ENCODE measurements at places on chromosomes 4 and X. TPM values are rescaled to one million over a fixed set of nuclear protein-coding genes. Genes with fewer than 3 reads are reported as not detected.

IGFBP7 gene
- total RNA-seq: not detected

UGT2B7 gene
- not detected for total RNA-seq

PF4V1 gene
- not detected for total RNA-seq

SPANXD gene
- total RNA-seq: not detected

TCEAL5 gene
- not detected for total RNA-seq

VGLL1 gene
- not detected for total RNA-seq

HSFX3 gene
- not detected for total RNA-seq

- peaks cover under 1% of the 10 kb centered on the region for H3K27me3 ChIP-seq
- no peak for DNase-seq
- H3K36me3 ChIP-seq: no peaks in the 10 kb centered on the region
Measured at GRCh38 chr4:17163156-17163771, 264.8 kb upstream of the LDB2 start.

DNA sequence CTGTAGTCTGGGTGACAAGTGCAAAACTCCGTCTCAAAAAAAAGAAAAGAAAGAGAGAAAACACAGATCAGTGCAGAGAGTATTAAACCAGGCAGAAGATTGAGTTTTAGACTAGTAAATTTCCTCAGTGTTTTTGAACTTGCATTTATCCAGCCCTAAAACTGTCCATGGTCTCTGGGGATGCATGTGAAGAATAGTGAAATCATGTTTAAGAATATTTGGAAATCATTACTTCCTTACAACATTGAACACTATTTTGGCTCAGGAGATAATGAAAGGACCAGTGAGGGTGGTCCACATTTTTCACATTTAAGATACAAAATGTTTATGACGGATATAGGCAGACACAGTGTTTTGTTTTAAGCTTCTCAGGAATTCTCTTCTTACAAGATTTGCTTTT lies 195.8 kb upstream of the RASGEF1B start:
- no peak overlapping the region for H3K27ac ChIP-seq
- no peaks in the 10 kb centered on the region for H3K4me1 ChIP-seq
- H3K27me3 ChIP-seq: peaks cover 2% of the 10 kb centered on the region
- no peaks in the 10 kb centered on the region for H3K36me3 ChIP-seq
- H3K4me3 ChIP-seq: no peak overlapping the region

- H3K27ac ChIP-seq: peak overlapping the region; percentile 10
- no peaks in the 10 kb centered on the region for H3K36me3 ChIP-seq
- no peak overlapping the region for H3K4me3 ChIP-seq
Measured at GRCh38 chr4:77827343-77827742, 8.2 kb upstream of the CNOT6L start.

GRCh38 chrX:107741404-107741790 lies 34.2 kb downstream of the TSC22D3 start:
- H3K4me3 ChIP-seq: peak overlapping the region; percentile 72
- peak overlapping the region; percentile 93 for H3K27ac ChIP-seq
- peaks cover 3% of the 10 kb centered on the region for H3K36me3 ChIP-seq
- DNase-seq: no peak

GRCh38 chr4:61201961-61202637 lies 2.0 kb downstream of the ADGRL3 start:
- peaks cover 1% of the 10 kb centered on the region for H3K4me1 ChIP-seq
- no peak overlapping the region for H3K4me3 ChIP-seq
- peaks cover 3% of the 10 kb centered on the region for H3K36me3 ChIP-seq
- peaks cover 48% of the 10 kb centered on the region for H3K27me3 ChIP-seq
- no peak overlapping the region for H3K27ac ChIP-seq

DNA sequence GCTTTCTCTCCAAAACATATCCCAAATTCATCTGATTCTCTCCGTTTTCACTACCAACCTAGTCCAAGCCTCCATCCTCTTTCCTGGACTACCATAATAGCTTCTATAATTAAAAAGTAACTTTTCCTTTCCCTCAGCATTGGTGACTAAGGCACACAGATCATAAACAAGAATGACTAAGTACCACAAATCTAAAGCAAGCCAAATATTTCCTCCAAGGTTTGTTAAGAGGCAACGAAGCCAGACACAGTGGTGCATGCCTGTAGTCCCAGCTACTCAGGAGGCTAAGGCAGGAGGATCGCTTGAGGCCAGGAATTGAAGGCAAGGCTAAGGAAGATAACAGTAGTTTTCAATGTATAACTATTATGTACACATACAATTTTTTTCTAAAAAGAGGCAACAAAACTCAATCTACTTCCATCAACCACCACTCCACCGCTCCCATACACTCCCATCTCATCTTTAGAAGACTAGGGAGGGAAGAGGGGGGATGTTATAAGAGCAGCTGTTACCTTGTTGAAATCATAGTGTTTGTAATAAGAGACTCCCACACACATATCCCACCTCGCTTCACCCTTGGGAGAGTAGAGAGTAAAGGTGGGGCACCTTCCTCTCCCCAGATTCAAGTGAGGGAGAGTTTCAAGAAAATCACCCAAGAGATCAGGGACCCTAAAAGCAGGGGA lies 4.2 kb upstream of the JCHAIN start:
- peaks cover 21% of the 10 kb centered on the region for H3K27me3 ChIP-seq
- H3K27ac ChIP-seq: no peak overlapping the region
- DNase-seq: no peak
- no peaks in the 10 kb centered on the region for H3K4me1 ChIP-seq
- H3K4me3 ChIP-seq: no peak overlapping the region
- H3K36me3 ChIP-seq: no peaks in the 10 kb centered on the region

- no peak overlapping the region for H3K27ac ChIP-seq
- H3K4me3 ChIP-seq: no peak overlapping the region
- no peak for DNase-seq
- no peaks in the 10 kb centered on the region for H3K36me3 ChIP-seq
- peaks cover 13% of the 10 kb centered on the region for H3K27me3 ChIP-seq
Measured at GRCh38 chr4:77121736-77122240, 35.2 kb upstream of the CCNG2 start.

GRCh38 chrX:68462197-68462596 lies 28.9 kb upstream of the OPHN1 start:
- no peak overlapping the region for H3K27ac ChIP-seq
- H3K4me1 ChIP-seq: no peaks in the 10 kb centered on the region
- DNase-seq: no peak

DNA sequence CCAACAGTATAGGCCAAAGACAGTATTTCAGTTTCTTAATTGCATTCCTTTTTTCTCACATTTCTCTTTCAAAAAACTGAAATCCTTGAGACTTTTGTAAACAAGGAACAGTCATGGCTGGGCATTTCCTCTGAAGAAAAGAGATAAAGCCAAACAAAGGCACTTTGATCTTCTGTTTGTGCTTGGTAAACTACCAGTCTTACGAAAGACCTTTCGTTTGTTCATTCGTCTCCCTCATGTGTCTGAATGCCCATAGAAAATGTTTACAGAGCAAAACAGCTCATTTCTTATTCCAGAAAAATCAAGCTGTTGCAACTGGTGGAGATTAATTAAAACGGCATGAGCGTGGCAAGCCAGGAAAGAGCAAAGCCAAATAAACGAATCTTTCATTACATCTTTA lies 178.0 kb downstream of the GASK1B start:
- H3K4me3 ChIP-seq: no peak overlapping the region
- H3K4me1 ChIP-seq: no peaks in the 10 kb centered on the region
- DNase-seq: no peak
- H3K27me3 ChIP-seq: no peaks in the 10 kb centered on the region
- H3K27ac ChIP-seq: no peak overlapping the region

- peak overlapping the region; percentile 85 for H3K4me3 ChIP-seq
- peak overlapping the region; percentile 100 for H3K27ac ChIP-seq
- peaks cover 8% of the 10 kb centered on the region for H3K36me3 ChIP-seq
- H3K4me1 ChIP-seq: peaks cover 62% of the 10 kb centered on the region
Measured at GRCh38 chrX:53716328-53717088, 30.0 kb upstream of the HUWE1 start.

DNA sequence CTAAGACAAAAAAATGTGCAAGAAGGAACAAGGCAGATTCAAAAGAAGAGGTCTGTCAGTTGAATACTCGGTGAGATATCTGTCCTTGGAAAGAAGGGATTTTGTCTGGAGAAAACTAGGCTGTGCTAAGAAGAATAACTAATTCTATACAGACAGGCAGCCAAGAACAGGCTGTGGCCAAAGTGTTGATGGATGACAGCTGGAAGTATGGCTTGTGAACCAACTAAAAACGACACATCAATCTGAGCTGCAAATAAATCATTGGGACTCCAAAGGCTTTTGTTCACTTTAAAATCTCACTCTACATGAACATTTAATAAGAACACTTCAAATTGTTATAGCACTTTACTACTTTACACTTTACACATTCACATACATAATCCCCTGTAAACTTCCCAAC lies 70.5 kb upstream of the IGSF1 start:
- no peak for DNase-seq
- no peak overlapping the region for H3K4me3 ChIP-seq
- no peak overlapping the region for H3K27ac ChIP-seq
- no peaks in the 10 kb centered on the region for H3K27me3 ChIP-seq
- H3K4me1 ChIP-seq: no peaks in the 10 kb centered on the region
- no peaks in the 10 kb centered on the region for H3K36me3 ChIP-seq

DNA sequence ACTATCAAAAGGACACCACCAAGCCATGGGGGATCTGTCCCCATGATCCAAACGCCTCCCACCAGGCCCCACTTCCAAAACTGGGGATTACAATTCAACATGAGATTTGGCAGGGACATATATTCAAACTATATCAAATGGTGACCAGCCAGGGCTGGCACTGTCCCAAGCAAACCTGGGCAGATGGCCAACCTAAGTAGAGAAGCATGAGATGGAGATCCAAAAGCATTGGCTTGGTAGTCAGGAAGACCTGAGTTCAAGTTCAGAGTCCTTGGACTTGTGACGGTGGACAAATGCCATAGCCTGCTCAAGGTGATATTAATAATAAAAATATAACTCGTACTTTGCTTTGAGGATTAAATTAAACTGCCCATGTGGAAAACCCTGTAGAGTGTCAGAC lies 79.2 kb upstream of the HS3ST1 start:
- H3K27me3 ChIP-seq: no peaks in the 10 kb centered on the region
- DNase-seq: no peak
- H3K4me1 ChIP-seq: peaks cover 24% of the 10 kb centered on the region

DNA sequence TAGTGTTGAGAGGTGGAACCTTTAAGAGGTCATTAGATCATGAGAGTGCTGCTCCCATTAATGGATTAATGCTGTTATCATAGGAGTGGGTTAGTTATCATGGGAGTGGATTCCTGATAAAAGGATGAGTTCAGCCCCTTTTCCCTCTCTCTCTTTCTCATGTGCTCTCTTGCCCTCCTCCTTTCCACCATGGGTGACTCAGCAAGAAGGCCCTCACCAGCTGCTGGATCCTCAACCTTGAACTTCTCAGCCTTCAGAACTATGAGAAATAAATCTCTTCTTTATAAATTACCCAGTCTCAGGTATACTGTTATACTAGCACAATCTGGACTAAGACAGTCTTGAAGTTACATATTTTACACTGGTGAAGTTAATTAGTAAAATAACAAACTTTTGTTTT lies 10.0 kb upstream of the CDKL5 start:
- no peak overlapping the region for H3K27ac ChIP-seq
- no peaks in the 10 kb centered on the region for H3K4me1 ChIP-seq
- no peaks in the 10 kb centered on the region for H3K36me3 ChIP-seq
- H3K27me3 ChIP-seq: no peaks in the 10 kb centered on the region

DNA sequence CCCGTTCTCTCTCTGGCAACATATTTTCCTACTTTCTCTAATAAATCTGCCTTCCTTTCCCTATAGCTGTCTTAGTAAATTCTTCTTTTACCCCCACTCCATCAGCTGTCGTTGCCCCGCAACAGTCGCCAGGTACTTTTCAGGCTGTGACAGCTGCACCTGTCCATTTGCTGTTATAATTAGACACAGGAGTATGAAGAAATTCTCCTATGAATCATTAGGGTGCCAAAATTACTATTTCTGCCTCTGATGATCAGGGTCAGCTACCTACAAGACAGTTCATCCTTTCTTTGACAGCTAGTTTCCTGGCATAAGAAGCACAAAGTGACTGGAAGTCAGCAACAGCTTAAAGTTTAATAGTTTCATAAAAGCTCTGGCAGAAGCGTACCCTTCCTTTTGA lies 19.5 kb upstream of the GALNTL6 start:
- H3K36me3 ChIP-seq: no peaks in the 10 kb centered on the region
- no peaks in the 10 kb centered on the region for H3K4me1 ChIP-seq
- H3K27me3 ChIP-seq: no peaks in the 10 kb centered on the region
- no peak overlapping the region for H3K27ac ChIP-seq
- no peak overlapping the region for H3K4me3 ChIP-seq

GRCh38 chr4:36173905-36174304 lies 70.4 kb downstream of the ARAP2 start:
- no peaks in the 10 kb centered on the region for H3K27me3 ChIP-seq
- DNase-seq: no peak
- peaks cover 7% of the 10 kb centered on the region for H3K4me1 ChIP-seq

DNA sequence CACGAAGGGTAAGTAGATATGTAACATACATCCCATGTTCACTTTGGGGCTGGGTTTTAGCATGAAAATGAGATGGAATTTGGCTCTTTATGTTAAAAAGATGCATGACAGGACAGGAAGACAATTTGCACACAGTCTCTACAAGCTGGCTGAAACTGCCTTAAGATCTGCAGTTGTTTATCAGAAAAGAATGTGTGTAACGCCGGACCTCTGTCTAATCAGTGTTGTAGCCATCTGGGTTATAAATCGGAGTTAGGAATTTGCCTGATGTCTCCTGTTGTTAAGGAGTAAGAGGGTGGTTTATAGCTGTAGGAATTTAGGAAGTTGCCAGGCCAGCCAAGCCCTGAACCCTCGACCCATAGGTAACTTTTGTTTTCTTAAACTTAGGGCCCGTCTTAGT lies 562.9 kb upstream of the FAT1 start:
- DNase-seq: no peak
- no peaks in the 10 kb centered on the region for H3K27me3 ChIP-seq
- no peak overlapping the region for H3K4me3 ChIP-seq
- no peaks in the 10 kb centered on the region for H3K36me3 ChIP-seq
- H3K27ac ChIP-seq: no peak overlapping the region

DNA sequence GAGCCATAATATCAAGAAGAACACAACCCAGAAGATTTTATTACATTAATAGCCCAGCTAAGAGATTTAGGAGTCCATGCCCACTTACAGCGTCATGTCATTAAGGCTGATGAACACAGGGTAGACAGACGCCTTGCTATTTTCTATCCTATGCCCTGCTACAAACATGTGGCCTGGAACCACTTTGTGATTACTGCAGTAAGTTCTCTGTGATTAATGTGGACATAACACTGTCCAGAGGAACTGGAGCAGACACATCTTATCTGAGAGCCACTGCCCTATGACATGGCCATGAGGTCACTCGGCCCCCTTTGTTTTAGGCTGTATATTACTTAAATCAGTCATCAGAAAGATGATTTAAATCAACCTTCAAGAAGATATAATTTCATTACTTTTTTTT lies 211.7 kb downstream of the MAML3 start:
- H3K4me1 ChIP-seq: peaks cover 7% of the 10 kb centered on the region
- H3K4me3 ChIP-seq: no peak overlapping the region
- peaks cover 15% of the 10 kb centered on the region for H3K27me3 ChIP-seq
- no peak overlapping the region for H3K27ac ChIP-seq
- no peak for DNase-seq
- H3K36me3 ChIP-seq: no peaks in the 10 kb centered on the region

- no peaks in the 10 kb centered on the region for H3K4me1 ChIP-seq
- no peaks in the 10 kb centered on the region for H3K36me3 ChIP-seq
- no peak overlapping the region for H3K4me3 ChIP-seq
- no peak overlapping the region for H3K27ac ChIP-seq
- DNase-seq: no peak
Measured at GRCh38 chr4:169348541-169348940, 77.8 kb upstream of the SH3RF1 start.

GRCh38 chrX:119495734-119496726 lies 27.8 kb downstream of the SLC25A5 start:
- peaks cover 14% of the 10 kb centered on the region for H3K4me1 ChIP-seq
- no peaks in the 10 kb centered on the region for H3K36me3 ChIP-seq
- H3K4me3 ChIP-seq: no peak overlapping the region
- no peaks in the 10 kb centered on the region for H3K27me3 ChIP-seq
- H3K27ac ChIP-seq: no peak overlapping the region

All from activated CD4-positive, alpha-beta memory T cell treated with anti-CD3 and anti-CD28 coated beads, Interleukin-2, amount 10 ng/mL, durations not matched to agents 7 days and 5 days (primary cell).